Right cardiac atrium (tissue), 5 donors: ENCODE measurements at places on chromosomes 6 and 20.
A peak's percentile ranks its signal among the peaks of the same experiment; 100 is the strongest.

GRCh38 chr6:43146709-43147688 is 24.1 kb upstream of the SRF start:
- DNase-seq, result no peak

- no peak for DNase-seq
Observed at GRCh38 chr20:47137231-47137870, 219.1 kb downstream of the ZMYND8 start.

- no peak for DNase-seq
Observed at GRCh38 chr20:16215041-16215440, 358.2 kb downstream of the KIF16B start.

GRCh38 chr20:59708326-59708725 is 104.0 kb downstream of the PHACTR3 start:
- no peak for DNase-seq

- peak; percentile 74 for DNase-seq
Observed at GRCh38 chr20:37480919-37481318, 40.1 kb upstream of the NNAT start.

GRCh38 chr6:72798196-72798595 is 176.3 kb downstream of the KCNQ5 start:
- no peak for DNase-seq

DNA sequence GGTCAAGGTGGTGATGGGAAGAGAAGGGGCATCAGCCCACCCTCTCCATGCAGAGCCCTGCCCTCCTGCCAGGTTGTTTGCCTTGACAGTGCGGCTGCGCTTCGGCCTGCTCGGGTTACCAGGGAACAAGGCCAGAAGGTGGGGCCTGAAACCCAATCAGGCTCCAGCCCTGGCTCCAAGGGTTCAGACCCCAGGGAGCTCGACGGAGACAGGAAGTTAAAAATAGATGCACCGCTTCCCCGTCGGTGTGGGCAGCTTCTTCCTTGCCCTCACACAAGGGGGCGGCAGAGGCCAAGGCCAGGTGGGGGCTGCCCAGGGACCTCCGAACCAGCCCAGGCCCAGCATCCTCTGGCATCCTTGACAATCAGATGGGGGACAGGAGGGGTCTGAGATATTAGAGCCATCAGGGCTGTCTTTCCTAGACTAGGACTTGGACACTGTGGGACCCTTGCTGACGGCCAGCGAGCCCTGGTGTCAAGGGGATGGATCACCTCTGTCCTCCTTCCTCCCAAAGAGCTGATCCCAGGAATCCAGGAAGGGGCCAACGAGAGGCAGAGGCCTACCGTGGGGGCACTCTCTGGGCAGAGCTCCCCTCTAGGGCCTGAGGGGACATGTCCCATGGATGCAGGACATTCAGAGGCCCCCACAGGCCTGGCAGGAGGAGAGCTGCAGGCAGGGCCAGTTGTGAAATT is 65.2 kb downstream of the RIPOR3 start:
- DNase-seq, result peak; percentile 75

DNA sequence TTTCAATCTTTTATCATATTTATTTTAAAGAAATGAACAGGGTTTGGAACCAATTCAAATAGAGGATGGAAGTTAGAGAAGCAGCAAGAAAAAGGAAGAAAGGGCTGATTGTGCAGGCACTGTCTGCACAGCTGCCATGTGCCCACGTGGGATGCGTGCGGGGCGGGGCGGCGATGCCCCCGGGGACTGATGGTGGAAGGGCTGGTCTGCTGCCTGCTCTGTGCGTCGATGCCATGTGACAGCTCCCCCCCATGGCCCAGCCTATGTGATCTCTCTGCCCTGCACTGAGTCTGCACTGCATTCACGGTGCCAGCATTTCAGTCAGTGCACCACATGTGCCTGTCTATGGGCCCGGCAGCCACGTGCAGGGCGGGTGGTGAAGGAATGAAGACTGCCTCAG is 96.4 kb downstream of the IRF4 start:
- DNase-seq, result no peak

DNA sequence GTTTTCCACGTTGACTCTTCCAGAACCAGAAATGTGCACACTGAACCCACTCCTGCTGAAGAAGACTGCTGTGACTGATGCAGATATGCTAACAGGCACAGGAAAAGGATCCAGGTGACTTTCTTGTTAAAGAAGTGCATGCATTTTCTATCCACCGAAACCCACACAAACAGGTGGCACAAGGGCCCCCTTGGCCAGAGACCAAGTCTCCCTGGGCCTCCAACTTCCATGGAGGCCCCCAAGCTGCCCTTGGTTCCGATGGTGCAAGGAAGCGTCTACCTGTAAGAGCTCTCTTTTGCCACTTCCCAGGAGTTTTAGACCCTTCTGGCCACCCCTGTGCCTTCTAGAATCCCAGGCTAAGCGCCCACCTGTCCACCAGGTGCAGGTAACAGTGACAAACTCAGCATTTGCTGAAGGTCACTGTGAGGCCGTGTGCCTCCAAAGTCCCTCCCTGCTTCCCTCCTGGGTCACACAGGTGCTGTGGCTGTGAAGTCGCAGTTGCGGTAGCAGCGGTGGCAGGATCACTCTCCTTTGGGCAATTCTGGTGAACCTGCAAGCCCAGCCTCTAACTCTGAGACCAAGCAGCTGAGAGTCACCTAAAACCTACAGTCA is 134.8 kb downstream of the PXDC1 start:
- DNase-seq, result no peak

GRCh38 chr6:167446971-167447370 is 122.1 kb downstream of the TTLL2 start:
- no peak for DNase-seq

GRCh38 chr20:46230801-46231282 is 77.5 kb downstream of the CDH22 start:
- no peak for DNase-seq

- DNase-seq, result no peak
Observed at GRCh38 chr6:76026101-76026500, 46.4 kb downstream of the IMPG1 start.

DNA sequence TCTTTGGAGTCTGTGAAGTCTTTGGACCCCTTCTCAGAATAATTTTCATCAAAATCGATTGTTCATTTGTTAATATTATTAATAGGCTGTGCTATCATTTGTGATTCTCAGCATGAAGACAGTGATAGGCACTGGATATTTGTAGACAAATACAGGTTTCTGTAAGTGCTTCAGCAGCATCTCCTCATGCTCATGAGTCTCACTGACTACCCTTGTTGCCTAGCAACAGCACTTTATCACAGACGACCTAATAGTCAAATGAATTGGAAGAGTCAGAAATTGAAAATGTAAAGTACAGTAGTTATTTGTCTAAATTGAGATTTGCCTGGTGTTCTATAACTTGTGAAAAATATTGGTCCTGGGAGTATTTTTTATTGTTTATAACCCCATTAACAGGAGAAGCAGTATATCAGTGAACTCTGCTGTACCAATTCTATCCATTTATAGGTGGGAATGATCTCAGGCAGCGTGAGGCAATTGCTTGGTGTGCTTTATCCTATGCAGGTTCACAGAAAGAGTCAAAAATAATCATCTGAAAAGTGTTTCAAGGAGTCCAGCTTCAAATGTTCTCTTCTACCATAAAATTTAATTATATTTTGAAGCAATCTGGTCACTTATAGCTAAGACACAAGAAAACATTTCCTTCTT is 684.6 kb downstream of the RFPL4B start:
- no peak for DNase-seq

- DNase-seq, result no peak
Observed at GRCh38 chr20:61014491-61014890, 237.6 kb upstream of the CDH4 start.

DNA sequence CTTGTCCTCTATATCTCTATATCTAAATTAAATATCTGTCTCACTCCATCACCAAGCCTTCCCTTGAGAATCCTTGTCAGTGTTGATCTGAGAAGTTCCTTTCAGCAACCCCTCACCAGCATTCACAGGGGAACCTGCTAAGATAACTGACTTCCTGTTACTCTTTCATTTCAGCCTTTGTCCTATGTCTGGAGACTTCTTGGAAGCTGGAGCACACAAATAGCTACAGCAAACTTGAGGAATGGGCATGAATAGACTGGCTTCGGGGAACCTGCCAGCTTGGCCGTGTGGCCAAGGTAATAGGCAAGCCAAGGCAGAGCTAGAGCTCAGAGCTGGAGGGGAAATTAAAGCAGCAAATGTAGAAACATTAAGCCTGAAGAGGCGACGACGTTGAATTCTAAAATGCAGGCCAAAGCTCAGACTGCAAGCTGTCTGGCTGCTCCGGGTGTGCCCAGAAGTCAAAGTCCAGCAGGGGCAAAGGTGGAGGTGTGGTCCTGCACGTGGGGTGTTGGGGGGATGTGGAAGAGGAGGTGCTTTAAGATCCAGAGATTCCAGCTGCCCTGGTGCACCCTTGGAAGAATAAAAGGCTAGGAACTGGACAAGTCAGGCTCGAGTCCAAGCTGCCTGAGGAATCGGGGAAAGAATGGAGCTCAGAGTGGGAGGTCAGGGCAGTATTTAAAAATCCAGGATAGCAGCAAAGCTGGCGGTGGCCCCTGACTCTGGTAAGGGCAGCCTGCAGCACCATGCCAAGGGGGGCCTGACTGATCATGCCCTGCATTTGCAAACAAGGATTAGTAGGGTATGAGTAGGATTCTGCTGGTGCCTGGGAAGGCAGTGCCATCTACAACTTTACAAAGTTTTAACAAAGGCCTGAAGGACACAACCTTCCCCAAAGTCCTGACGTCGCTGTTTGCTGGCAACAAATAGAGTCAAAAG is 185.0 kb upstream of the SGK1 start:
- no peak for DNase-seq

DNA sequence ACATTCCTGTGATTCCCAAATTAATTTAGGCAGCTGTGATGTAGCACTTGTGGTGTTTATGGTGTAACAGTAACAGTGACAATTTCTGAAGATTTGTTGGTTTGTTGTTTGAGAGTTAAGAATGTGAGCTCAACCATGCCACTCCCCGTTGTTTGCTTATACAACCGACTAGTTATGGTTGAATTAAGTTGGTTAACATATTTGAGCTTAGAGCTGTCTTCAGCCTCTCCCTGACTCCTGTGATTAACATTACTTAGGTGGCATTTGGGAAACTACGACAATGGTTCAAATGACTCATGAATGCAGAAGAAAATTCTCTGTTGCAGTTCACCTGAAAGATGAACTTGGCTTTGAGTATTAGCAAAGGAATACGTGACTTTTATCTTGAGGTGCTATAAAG is 35.9 kb upstream of the PRL start:
- DNase-seq, result no peak

GRCh38 chr20:63974402-63975200 is 4.8 kb downstream of the SAMD10 start:
- DNase-seq, result peak; percentile 60

GRCh38 chr20:33521461-33521860 is 31.6 kb downstream of the CBFA2T2 start:
- no peak for DNase-seq

- DNase-seq, result peak; percentile 69
Observed at GRCh38 chr20:49591217-49591865, 23.4 kb upstream of the PTGIS start.

DNA sequence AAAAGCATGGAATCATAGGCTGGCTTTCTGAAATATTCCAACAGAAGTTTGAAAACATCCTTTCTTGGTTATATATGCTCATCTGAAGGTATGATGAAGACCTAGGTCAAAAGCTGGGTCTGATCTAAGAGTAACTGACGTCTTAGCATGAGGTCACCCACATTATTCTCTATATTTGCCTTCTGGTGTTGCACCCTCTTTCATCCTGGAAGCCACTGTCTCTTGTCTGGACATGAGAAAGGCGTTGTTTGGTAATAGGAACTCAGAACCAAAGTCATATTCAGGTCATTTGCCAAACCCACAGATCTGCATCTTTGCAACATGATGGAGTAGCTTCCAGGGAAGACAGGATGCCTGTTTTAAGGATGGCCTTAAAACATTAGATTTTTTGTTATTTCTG is 17.6 kb downstream of the GABRR1 start:
- no peak for DNase-seq
